ENCODE measurements at places on chromosomes 7 and 10. TPM values are rescaled to one million over a fixed set of nuclear protein-coding genes. Genes with fewer than 3 reads are reported as not detected.

Gene DNAH11
- 0.26 TPM for total RNA-seq

Gene TMEM176A
- not detected for total RNA-seq

Gene MRC1
- total RNA-seq, result 0.02 TPM

Gene HYCC1
- total RNA-seq, result 15.9 TPM

Gene LIPN
- not detected for total RNA-seq

Gene ZNF862
- total RNA-seq, result 2.8 TPM

Gene NEURL1
- total RNA-seq, result 0.20 TPM

Gene ABCB8
- total RNA-seq, result 47.4 TPM

Gene MOGAT3
- not detected for total RNA-seq

Gene DYDC2
- total RNA-seq, result not detected

Gene COL17A1
- total RNA-seq, result 1.8 TPM

Gene AOC1
- total RNA-seq, result not detected
